ENCODE measurements at places on chromosomes 3 and 15.
A peak's percentile ranks its signal among the peaks of the same experiment; 100 is the strongest.

- no peak for DNase-seq
These were observed 49.5 kb downstream of the ARHGAP31 start for GRCh38 chr3:119343719-119344118.

DNA sequence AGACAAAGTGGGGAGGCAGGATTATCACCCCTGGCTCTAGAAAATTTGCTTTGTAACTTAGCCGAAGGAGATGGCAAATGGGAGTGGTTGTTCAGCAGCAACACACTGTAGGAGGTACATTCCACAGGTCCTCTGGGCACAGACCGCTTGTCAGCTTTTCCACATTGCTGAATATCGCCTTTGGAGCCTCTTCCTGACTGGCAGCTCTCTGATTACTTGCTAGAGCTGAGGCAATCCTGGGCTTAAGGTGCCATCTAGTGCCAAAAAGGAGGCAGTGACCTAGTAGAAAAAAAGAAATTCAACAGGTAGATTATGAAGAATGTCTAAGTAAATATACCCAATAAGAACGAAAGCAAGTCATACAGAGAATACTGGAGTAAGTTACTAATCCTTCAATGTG, 13.1 kb upstream of the SCN5A start:
- no peak for DNase-seq

DNA sequence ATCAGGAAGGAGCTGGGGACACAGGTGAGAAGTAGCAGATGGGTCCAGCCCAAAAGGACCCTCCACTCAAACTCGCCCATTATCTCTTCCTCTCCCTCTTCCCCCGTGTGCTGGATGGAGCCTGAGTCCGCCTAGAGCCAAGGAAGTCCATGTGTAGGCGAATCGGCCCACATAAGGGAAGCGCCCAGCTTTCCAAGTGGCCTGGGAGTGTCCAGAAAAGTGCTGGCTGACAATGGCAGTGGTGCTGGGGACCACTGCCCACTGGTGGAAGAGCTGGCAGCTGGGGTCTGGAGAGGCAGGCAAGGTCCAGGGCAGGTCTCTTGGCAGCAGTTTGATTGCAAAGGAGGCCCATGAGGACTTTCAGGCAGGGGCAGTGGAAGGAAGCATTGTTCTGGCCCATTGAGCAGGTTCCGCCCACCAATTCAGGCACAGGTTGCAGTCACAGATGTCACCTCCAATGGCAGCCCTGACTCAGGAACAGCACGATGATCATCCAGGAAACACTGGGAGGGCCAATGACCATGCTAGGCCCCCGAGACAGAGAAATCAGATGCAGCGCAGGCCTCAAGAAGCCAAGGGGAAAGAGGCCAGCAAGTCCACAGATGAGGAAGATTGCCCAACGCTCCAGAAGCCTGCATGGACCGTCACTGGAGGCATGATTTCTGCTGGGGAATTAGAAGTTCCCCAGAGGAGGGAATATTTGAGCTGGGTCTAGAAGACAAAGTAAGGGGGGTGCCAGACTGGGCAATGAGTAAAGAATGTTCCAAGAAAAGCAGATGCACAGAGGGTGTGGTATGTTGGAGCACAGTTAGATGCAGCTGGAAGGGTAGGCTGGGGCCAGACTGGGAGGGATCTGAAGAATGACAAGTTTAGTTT, 3.0 kb downstream of the MFGE8 start:
- DNase-seq: no peak

GRCh38 chr15:55916666-55917409, 76.6 kb downstream of the NEDD4 start:
- no peak for DNase-seq

GRCh38 chr15:88701561-88702095, 62.8 kb downstream of the ISG20 start:
- peak; percentile 46 for DNase-seq

DNA sequence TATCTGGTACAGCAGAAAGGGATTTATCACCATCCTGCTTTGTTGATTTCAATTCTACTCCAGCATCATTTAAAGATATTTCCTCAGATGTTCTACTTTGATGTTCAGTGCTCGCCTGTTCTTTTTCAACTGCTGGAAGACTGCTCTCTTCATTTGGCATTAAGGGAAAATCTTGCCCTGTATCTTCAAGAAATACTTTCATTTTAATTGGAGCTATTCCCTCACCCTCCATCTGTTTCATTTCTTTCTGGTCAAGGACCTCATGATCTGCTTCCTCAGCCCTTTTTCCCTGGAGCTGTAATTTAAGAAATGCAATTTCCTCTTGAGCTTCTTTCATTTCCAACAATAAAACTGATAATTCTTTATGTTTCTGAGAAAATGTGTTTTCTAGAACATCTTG, 37.8 kb upstream of the HCLS1 start:
- no peak for DNase-seq

- no peak for DNase-seq
These were observed 256.9 kb downstream of the EPHA3 start for GRCh38 chr3:89364314-89364713.

GRCh38 chr3:38251197-38251596, 14.4 kb upstream of the SLC22A13 start:
- DNase-seq: no peak

DNA sequence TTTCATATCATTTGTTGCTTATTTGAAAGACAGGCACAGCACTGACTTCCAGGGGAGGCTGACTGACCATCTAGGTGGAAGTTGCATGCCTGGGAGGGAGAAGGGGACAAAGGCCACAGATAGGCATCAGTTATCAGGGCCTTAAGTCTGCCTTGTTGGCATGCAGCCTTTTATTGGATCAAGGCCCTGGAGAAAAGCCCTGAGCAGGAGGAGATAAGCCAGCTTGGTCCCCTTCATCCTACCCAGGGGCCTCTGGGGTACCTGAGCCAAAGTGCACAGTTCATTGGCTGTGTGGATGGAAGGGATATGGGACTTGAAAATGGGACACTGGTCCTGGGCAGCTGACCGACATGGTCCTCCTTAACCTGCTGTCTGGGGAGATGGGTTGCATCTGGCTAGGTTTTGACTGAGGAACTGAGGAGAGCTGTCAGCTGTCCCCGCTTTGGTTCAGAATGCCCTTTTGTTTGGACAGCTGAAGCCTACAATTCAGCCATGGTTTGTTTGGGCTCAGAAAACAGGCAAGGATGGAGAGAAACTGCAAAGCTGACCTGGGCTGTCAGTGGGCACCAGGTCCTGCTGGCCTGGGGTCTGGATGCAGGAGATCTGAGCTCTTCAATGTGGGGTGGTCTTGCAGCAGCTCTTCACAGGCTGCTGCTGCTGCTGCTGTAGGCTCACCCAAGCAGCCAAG, 60.0 kb downstream of the FLNB start:
- DNase-seq: no peak

- DNase-seq: no peak
These were observed 94.3 kb downstream of the RPL39L start for GRCh38 chr3:187044867-187045552.

- DNase-seq: no peak
These were observed 109.6 kb upstream of the SEMA6D start for GRCh38 chr15:47607695-47608094.

DNA sequence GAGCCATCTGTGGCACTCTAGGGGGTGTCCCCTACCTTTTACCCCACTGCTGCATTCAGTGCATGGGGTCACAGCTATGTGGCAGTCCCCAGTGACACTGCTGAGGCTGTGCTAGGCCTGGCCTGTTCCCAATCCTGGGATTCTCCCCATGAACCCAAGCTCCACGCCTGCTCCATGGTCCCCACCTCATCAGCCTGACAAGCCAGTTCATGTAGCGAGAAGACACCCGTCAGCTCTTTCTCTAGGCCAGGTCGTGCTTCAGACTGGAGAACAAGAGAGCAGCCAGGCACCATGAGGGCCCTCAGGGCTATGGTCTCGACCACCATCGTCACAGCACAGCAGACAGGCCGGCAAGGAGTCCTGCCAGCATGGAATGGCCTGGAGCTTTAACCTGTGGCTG, 72.8 kb upstream of the PRR20G start:
- no peak for DNase-seq

DNA sequence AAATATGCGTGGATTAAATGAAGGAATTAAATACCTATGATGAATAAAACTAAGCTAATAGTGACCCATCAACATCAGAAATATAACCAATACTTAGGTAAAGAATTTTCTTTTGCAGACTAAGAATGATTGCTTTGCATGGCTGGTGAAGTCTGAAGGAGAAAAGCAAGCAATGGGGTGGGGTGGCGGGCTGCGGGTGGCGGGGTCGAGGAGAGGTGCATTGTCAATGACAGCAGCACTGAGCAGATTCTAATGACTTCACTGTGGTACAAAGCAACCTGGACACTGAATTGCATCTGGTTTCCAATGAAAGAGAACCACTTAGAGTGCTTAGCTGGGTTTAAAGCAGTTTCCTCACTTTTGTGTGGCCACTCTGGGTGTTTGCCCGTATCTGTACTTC, 171.5 kb upstream of the IL12A start:
- DNase-seq: no peak

GRCh38 chr3:62169906-62170660, 203.3 kb downstream of the FEZF2 start:
- no peak for DNase-seq

- no peak for DNase-seq
These were observed 8.4 kb downstream of the GMNC start for GRCh38 chr3:190854062-190854461.

DNA sequence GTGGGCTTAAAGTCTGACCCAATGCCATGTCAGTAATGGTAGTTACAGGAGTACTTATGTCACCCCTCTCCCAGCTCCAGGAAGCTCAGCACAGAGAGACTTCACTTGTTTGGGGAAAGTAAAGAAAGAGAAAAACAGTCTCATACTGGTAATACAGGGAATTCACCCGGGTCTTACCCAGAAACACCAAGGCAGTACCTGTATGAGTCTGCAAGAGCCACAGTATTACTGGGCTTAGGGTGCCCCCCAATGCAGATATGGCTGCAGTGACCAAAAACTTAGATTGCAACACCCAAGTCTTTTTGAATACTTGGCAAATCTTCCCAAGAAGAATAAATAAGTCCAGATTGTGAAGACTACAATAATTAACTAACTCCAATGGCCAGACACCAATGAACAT, 622.1 kb downstream of the IGSF11 start:
- DNase-seq: no peak

DNA sequence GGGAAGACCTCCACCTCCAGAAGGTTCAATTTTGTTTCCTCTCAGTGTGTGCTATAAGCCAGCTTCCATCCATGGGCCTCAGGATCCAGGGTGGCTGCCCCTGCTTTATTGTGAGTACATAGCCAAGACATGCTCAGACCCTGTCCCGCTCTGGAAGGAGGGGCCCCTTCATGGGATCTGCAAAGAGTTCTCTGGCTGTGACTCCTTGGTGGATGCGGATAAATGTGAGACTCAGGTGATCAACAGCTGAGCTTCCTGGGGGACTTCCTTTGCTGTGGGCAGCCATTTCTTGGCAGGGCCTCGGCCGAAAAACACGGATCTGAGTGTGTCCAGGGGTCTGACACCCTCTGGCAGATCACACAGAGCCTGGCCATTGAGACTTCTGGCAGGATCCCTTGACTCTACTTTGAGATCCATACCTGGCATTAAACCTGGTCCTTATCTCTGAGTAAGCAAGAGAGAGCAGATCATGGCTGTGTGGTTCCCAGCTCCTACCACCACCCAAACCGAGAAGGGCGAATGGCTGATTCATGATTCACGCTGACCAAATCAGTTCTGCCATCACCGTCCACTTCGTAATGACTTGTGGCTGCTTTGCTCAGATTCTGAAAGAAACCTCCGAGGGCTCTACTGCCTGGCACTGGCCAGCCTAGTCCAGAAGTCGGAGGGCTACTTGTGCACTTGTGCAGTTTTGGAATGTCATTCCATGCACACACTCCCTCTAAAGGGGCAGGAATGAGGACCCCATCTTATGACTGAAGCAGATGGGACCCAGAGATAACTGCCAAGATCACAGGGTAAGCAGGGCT, 68.1 kb downstream of the SENP2 start:
- no peak for DNase-seq

DNA sequence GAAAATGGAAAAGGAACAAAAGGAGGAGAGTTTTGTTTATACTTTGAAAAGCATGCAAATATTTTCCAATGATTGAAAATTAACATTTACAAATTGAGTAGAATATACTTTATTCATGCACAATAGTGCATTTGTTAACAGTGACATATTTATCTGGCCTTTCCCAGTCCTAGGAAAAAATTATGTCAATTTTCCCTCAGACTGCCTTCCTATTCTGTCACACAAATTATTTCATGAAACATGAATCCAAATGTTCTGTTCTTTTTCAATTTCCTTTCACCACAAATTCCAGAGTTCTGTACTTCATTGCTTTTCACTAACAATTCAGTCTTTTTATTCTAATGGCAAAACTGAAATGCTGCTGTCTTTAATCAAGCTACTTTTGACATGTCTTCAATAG, 945.1 kb downstream of the ROBO1 start:
- no peak for DNase-seq

GRCh38 chr3:65483480-65483879, 555.2 kb downstream of the MAGI1 start:
- DNase-seq: no peak

GRCh38 chr3:148600902-148601765, 96.6 kb upstream of the AGTR1 start:
- no peak for DNase-seq

DNA sequence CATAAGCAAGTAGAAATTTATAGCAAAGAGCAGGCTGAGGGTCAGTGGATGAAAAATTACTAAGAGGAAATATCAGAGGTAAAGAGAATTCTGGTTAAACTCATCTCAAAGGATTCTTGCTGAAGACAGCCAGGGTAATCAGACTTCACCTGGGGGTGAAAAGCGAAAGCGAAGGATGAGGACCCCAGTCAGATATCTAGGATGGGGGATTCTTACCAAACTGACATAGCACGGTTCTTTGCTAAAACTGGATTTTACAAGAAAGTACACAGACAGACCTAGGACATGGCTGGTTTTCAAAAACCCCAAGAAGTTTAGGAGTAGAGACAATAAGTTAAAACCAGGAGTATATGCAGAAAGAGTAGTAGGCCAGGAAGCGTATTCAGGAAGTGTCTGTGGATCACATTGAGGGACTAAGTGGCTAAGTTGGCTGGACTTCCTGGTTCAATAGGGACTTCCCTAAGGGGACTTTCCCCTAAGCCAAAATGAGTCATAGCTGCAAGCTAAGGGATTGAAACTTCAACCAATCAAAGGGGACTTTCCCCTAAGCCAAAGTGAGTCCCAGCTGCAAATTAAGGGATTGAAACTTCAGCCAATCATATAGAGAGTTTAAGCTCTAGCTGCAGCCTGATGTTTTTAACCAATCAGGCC, 2.4 kb upstream of the CFAP91 start:
- DNase-seq: peak; percentile 10
